Activated CD4-positive, alpha-beta memory T cell treated with anti-CD3 and anti-CD28 coated beads, Interleukin-2, amount 10 ng/mL, durations not matched to agents 7 days and 5 days (primary cell): ENCODE measurements at places on chromosomes 11 and 22.

- DNase-seq: no peak
Measured at GRCh38 chr11:107263844-107264563, 193.6 kb downstream of the CWF19L2 start.

GRCh38 chr11:133950874-133951326 is 5.9 kb downstream of the IGSF9B start:
- no peak for DNase-seq

- no peak for DNase-seq
Measured at GRCh38 chr11:10653261-10653660, 40.3 kb downstream of the IRAG1 start.

DNA sequence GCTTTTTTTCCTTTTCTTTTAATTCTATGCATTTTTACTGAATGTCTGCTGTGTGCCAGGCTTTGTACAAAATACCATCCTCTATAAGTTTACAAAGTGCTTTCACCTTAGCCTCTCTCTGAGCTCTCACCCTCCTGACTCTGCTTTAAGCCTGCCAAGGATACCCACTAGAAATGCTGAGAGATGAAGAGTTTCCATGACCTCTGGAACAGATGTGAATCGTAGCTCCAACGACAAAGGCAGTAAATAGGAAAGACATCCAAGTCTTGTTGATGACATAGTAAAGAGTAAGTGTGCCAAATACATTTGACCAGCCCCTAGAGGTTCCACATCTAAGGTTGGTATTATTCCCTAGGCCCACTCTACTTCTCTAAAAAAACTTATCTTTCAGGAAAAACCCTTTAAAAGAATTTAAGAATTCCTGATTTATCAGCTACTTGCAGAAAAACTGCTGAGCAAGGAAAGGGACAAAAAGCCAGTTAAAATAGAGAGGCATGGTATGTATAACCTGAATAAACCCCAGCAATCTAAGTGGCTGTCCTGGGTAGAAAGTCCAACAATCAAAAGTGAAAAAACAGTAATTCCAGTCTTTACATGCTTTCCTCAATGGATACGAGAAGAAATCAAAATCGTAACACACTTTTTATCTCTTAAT is 45.4 kb downstream of the GAB2 start:
- DNase-seq: no peak

DNA sequence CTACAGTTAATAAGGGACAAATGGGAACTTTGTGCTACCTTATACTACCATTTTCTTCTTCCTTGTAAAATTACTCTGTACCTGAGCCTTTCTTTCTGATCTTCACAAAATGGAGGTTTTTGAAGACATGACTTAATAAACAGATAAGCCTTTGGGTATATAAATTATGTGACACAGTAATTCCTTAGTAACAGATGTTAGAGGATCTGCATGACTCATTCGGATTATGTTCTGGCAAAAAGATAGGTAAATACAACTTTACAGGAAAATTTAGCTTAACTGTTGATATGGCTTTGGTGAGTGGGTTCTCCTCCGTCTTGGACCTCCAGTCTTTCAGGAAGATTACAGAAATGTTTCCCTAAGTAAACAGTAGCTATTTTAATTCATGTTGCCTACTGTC is 61.8 kb downstream of the BID start:
- no peak for DNase-seq
